GM12878 (cell line): ENCODE measurements at places on chromosomes 7 and 10.

GRCh38 chr7:28755255-28755654 is 202.9 kb downstream of the TRIL start:
- DNase-seq, result no peak

- no peak for DNase-seq
Measured at GRCh38 chr7:138957753-138958390, 23.3 kb downstream of the KIAA1549 start.

DNA sequence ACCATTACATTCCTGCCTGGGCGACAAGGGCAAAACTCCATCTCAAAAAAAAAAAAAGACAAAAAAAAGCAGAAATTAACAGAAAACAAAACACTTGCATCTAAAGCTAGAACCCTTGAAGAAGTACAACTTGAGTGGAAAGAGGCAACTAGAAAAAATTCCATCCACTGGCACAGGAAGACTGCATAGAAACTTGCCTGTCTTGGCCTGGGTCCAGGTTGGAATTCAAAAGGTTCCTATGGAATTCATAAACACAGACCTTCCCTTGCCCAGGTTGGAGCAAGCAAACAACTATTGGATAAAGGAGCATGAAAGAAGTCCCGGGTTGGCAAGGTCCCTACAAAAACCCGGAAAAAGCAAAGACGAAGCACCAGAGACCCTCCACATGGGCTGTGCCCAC is 69.8 kb downstream of the CCDC71L start:
- DNase-seq, result no peak

DNA sequence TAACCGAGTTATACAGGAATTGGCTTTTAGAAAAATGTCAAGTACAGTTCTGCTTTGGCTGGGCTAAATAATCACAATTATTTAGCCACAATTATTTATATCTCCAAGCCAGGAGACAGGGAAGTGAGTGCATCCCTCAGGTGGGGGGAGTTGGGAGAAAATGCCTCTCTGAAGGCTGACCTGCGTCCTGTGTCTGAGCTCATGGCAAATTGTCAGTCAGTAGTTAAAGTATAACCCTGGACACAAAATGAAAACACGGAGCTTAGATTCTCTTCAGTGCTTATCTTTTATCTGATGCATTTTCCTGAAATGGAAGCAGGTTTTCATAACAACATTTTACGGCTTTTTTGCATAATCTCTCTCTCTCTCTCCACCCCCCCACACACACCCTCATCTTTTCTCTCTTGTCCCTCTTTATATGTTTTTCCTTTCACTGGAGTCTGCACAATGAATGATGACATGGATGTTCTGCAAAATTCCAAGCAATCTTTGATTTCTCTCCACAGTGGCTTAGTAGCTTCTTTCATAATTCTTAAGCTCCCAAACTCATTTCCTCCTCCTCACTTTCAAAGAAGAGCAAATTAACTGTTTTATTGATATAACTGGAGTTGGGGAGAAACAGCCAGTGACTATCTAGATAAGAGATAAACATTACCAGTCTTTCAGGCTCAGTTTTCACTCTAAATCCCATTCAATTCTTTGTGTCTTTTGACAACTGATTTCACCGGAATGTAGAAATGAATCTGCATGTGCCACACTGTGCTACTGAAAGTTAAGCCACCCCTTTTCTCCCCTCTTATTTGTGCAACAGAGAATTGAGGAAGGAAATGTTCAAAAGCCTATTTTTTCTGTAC is 521.4 kb upstream of the GHITM start:
- DNase-seq, result no peak

DNA sequence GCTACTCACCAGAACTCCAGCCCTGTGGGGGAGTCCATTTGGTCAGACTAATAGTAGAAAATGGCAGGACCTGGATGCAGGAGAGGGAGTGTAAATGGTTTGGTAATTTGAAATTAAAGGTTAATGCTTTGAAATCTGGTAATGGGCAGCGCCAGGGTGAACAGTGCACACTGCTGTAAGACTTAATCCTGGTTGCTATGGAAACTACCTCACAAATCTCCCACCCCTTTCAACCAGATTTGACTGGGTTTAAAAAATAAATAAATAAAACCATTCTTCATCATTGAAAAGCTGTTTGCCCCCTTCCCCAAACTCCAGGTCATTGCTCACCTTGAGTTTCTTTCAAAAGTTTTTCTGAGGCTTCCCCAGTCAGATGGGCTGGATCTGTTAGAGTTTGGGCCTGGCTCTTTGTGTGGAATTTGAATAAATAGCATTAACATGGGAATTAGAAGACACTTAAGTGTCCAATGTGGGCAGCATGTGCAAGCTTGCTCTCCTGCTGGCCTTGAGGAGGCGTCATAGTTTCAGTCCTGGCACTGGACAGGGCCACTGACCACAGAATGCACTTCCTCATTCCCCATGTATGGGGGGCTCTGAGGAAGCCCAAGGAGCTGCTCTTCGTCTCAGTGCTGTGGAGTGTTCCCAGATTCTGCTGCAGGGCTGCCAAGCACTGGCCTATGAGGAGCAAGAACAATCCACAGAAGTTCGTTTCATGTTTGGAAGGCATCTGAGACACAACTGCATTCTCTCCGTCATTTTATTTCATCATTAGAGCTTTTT is 90.7 kb downstream of the LRRC4 start:
- no peak for DNase-seq

DNA sequence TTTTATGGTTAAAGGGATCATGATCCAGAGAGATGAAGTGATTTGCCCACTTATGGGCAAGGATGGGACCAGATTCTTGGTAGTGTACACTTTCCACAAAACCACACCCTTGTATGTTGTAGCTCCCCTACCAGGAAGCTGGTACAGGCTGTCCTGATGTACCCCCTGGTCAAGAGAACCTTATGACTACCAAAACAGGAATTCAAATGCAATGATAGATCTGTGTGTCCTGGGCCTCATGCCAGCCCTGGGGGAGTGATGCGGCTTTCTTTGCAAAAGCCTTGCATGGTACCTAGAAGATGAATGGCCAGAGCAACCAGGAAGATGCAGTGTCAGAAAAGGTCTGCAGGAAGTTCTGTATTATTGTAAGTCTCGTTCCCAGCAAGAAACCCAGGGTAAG is 94.9 kb upstream of the AGK start:
- no peak for DNase-seq
